G401 (cell line): ENCODE measurements at places on chromosomes 3 and 15. TPM values are rescaled to one million over a fixed set of nuclear protein-coding genes. Genes with fewer than 3 reads are reported as not detected.

DNA sequence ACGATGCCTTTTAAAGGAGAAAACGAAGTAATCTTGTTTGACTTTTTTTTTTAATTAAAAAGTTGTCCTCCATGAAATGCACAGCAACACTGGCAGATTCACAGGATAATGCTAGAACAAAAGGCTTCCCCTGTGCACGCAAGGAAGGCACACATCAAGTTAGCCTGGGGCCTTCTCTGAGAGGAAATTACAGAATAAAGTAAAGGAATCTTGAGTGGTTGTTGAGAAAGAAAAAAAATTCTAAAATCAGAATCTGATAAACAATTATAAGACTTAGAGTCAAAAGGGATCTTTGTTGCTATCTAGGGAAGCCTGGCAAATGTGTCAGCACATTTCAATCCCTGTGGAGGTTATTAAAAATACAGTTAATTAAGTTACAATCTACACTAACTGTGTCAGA is 946.0 kb downstream of the IGSF11 start:
- no peak for DNase-seq

DNA sequence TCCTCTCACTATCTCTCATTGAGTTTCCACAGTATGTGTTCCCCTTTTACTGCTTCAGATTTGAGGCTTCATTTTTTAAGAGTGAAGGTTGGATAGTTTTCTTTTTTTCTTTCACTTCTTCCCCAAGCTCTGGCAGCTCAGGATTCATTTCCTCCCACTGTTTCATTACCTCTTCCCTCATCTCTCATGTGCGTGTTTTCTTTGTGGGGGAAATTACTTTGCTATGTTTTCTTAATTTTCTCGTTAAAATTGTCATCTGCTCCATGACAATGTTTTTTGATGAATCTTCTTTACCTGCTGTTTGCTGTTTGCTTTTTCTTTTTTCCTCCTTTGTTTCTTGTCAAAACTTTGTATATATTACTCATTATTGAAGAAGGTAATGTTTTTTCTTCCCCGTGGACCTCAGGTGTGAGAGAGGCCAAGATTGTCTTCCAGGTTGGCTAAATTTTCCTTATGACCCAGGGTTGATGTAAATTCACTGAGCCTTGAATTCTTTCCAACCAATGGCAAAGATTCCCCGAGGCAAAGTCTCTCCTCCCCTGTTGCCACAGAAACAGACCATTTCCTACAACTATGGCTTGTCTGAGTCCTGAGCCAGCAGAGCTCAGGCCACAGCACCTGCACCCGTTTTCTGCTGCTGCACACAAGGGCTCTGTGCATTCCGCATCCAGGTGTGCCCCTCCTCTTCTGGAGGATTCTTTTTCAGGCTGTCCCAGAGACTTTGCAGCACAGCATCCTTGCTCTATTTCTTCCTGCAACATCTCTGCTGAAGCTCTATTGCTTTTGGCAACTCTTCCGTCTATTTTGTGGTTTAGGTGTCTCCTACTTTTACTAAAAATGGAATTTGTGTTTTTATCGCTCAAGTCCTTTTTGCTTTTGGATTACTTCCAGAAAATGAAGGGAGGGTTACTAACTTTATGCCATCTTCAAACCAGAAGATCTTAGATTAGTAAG is 66.1 kb downstream of the NOX5 start:
- DNase-seq = peak; percentile 59

TUSC7 gene
- not detected in 2 replicates for total RNA-seq

TXNRD3 gene
- total RNA-seq = 13.2 and 21.5 TPM in 2 replicates

- no peak for DNase-seq
Measured at GRCh38 chr3:151306168-151306810, 10.3 kb downstream of the GPR87 start.

DNA sequence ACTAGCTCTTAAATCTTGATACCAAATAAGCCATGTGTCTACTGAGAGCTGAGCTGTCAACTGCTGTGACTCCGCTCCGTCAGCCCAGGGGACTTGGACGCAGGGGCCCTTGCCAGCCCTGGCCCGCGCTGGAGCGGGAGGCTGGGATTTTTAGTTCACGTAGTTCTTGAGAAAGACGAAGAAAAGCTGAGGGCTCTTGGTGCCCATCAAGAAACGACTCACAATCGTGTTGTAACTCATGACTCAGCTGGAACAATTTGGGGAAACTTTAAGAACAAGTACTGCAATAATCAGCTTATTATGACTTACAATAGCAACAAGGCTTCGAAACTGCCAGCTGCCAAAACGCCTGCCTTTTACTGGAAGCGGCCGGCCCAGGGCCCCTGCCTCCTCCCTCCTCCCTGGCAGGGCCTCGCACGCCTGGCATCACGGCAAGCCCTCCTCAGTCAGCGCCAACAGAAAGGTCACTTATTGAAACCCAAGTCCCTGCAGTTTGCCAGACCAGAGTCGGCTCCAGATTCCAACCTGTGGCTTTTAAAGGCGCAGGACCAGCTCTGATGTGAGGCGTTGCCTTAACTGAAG is 60.3 kb downstream of the RGMA start:
- DNase-seq = peak; percentile 62

DNA sequence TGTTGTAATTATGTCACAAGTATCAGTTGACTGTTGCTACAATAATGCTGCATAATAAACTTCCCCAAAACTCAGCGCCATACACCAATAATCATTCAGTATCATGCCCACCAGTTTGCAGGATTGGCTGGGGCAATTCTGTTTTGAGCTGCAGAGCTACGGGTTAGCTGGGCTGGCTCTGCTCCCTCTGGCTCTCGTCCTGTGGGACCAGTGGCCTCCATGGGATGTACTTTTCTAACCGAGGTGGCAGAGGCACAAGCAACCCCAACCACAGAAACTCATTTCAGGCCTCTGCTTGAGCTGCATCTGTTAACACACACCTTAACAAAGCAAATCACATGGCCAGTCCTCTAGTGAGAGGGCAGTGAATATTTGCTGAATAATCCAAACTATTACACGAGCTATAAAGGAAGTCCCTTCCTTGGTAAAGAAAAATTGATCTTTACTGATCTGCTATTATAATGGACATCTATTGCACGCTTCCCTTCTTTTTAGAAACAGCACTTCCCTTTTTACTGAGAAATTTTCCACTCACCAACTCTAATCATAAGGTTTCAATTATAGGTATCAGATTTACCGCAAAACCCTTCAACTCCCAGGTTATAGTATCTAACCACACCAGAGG is 10.9 kb upstream of the BCL2A1 start:
- DNase-seq = no peak

DNA sequence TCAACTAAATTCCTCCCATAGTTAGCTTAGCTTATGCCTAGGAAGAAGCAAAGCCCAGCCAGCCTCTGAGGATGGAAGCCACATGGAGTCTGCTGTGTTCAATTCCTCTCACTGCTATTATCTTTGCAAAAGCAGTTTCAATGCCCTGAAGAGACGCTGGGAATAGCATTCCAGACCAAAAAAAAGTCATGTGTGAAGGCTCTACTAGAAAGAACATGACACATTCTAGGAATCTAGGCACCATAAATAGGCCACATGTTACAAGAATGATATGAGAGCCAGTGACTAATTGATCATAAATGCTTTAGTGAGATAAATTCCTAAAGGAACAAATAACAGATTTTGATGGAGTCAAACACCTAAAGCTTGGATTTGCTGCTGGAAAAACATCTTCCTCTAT is 800.8 kb downstream of the TUSC7 start:
- no peak for DNase-seq

- no peak for DNase-seq
Measured at GRCh38 chr3:72903004-72903403, 15.2 kb downstream of the GXYLT2 start.

GRCh38 chr15:27746401-27746955 is 352.6 kb downstream of the OCA2 start:
- DNase-seq = no peak

- DNase-seq = no peak
Measured at GRCh38 chr3:79994397-79994796, 226.6 kb upstream of the ROBO1 start.

DNA sequence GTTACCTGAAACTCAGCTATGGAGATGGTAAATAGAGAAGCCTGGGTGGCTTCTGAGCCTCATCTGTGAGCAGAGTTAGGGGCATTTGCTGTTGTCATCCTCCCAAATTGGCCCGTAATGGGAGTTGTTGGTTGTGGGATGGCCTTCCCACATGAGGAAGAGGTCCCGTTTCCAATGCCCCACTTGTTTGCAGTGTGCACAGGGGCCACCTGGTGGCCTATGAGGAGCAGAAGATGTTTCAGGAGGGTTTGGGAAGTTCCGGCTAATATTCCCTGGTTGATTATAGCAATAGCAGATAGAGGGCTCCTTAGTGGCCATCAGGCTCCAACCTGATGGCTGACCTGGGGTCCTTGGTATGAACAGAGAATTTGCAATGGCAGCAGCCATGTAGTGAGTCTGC is 1546.5 kb downstream of the OTOL1 start:
- DNase-seq = no peak

DNA sequence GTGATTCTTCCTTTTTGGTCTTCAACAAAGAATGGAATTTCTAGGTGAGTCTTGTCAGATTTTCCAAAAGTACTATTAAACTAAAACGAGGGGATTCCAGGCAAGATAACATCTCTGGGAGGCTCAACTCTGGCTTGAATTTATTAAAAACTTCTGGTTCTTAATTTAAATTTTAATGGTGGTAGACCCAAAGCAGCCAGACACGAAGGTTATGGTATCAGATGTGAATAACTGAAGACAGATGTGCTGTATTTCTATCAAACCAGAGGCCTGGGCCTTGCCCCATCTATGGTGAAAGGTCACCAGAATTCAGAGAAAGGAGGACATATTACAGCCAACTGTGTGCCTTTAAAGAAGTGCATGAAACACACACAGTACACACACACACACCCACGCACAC is 283.2 kb upstream of the ICE2 start:
- DNase-seq = no peak

PRR23B gene
- total RNA-seq = not detected in 2 replicates

ANKUB1 gene
- not detected in 2 replicates for total RNA-seq

DNA sequence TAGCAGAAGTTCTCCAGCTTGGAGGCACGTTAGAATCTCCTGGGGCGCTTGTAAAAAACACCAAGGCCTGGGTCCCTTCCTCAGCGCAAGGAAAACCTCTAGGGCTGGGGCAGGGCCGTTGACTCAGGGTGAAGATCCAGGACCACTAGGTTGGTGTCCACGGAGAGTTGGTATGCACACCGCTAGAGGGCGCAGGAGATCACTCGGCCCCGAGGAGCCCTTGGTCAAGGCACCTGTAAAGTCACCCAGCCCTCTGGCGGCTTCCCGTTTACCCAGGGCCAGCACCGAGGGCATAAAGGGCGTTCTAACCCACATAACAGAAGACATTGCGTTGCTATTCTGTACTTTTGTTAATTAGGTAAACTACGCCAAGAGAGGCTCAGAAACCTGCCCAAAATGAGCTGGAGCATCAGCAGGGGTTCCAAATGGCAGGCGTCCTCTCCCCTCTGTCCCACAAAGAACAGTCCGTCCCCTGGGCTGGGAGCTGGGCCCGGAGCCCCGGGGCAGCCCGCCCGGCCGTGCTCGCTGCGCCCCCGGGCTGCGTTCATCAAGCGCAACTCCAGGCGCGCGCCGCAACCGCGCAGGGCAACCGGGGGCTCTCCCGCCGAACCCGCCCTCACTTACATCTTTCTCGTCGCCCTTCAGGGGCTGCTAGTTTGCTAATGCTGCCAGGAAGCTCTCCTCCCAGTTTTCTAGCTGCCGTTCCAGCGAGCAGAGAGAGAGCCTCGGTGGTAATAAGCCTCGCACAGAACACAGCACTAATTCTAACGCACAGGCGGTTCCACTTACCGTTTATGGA is 332.1 kb downstream of the ARRDC4 start:
- DNase-seq = peak; percentile 5

POLQ gene
- 2.3 and 11.6 TPM in 2 replicates for total RNA-seq

PLA2G4E gene
- total RNA-seq = not detected in 2 replicates

GRCh38 chr3:6921066-6921465 is 60.2 kb downstream of the GRM7 start:
- peak; percentile 5 for DNase-seq

DNA sequence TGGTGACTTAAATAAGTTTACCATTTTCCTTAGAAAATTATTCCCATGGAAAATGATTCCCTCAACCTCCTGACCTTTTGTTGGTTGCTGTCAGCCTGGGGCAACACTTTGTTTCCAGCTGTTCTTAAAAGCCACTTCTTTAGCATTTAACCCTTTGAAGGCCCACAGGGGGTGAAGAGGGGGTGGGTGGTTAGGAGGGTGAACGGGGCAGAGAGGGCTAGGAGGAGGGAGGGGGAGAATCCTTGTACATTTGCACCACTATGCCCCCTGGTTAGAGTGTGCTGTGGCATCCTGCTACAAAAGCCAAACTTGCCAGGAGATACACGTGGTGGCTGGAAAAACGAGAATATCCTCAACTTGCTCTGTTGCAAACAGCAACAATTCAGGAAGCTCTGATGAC is 273.2 kb upstream of the RGMA start:
- no peak for DNase-seq

CHRNA7 gene
- 0.20 and 1.3 TPM in 2 replicates for total RNA-seq

TNNC1 gene
- total RNA-seq = 86.7 and 117 TPM in 2 replicates

DNA sequence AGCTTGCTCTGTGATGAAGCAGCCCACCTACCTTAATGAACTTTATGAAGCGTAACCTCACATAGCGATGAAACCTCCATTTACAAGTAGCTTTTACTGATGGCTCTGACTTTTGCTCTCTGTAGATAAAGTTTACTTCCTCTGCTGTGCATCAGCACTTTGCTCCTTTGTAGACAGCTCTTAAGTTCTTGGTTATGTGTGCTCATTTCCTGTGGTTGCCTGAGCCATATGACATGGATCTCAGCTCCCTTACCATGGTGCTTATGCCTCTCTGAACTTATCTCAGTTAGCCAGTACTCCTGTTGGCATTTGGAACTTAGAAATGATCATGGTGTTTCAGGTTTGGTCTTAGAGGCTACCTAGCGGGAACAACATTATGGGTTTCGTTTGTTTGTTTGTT is 7.8 kb downstream of the MFSD1 start:
- no peak for DNase-seq

- no peak for DNase-seq
Measured at GRCh38 chr3:31213869-31214486, 318.7 kb upstream of the STT3B start.
